ENCODE measurements at places on chromosomes 4 and X.

DNA sequence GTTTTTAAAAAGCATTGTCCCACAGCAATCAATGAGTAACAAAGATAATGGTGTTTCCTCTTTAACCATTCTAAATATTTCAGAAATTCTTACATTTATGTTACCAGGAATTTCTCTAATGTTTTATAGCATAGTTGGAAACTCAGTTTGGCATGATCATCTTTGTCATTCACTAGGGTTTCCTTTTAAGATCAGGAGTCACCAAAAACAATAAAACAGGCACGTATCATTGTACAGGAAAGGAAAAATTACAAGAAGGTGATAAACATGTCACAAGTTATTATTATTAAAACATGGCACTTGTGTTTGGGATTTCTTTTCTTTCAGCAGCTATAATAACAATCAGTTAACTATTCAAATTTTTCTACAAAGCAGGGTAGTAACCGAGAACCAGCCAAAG is 84.0 kb downstream of the SLC10A7 start:
- DNase-seq = no peak

DNA sequence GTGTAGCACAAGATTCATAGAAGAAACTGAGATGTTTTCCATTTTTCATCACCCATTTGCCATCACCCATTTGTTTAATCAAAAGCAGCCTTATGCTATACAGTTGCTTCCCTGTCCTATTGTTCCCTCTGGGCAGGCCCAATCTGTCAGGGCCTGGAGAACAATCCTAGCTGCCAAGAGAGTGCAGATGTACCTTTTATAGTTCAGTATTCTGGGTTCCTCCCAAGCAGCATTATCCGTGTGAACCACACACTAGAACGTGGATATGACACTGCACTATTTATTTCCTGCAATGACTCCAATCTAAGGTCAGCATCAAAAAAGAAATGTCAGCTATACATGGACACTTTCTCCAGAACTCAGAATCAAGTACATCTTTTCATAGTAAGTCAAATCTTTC is 269.0 kb downstream of the ADGRA3 start:
- DNase-seq = no peak

- DNase-seq = no peak
Observed at GRCh38 chr4:160353548-160353947, 1250.7 kb downstream of the RAPGEF2 start.

DNA sequence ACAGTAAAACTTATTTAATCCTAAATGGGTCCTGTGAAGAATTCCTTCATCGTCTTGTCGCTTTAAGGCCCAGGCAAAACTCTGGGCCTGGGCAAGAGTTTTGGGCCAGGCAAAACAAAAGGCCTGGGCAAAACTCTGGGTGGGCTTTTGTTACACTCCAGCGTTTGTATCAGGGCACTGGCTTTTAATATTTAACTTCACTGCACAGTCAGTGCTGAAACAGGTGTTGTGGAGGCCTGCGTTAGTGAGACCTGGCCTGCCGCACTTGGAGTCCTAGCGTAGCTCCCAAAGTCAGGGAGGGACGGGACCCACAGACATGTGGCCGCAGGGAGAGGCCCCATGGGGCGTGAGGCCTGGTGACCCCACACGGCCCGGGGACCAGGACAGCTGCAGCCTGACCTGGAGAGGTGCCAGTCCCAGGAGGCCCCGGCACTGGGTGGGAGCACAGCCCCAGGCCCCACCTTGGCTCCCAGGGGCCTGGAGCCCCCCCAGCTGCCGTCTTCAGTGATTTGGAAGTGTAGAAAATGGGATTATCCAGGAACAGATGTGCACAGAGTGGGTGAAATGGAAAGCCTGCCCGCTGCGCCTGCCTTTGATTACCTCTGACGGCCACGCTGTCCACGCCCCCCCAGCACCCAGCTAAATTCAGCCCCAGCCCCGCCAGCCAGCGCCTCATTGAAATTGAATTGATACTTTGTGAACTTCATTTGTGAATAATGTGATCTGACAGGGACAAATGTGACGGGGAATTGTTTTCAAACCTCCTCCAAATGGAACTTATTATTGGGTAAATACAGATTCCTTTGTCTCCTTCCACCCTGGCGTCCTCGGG is 132.9 kb upstream of the NKX1-1 start:
- DNase-seq = no peak

DNA sequence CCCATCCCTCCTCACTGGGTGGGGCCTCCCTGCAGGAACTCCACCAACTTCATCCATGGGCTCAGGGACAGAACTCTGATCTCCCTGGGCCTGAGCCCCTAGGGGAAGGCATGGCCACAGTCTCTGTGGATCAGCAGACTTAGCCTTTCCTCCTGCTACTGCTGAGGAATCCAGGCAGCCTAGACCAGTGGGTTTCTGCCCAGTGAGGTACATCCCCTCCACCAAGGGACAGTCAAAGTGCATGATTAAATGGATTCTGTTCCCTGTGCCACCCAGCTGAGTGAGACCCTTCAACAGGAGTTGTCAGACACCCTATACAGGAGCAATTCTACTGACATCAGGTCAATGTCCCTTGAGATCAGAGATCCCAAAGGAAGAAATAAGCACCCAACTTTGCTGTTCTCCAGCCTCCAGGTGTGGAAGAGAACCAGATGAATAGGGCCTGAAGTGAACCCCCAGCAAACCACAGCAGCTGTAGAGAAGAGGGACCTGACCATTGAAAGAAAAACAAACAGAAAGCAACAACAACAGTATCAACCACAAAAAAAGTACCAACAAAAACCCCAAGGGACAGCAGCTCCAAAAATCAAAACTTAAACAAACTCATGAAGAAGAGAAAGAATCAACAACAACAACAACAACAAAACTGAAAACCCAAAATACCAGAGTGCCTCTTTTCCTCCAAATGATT is 84.8 kb downstream of the CHIC1 start:
- DNase-seq = no peak

- no peak for DNase-seq
Observed at GRCh38 chrX:19182785-19183184, 60.5 kb upstream of the ADGRG2 start.

DNA sequence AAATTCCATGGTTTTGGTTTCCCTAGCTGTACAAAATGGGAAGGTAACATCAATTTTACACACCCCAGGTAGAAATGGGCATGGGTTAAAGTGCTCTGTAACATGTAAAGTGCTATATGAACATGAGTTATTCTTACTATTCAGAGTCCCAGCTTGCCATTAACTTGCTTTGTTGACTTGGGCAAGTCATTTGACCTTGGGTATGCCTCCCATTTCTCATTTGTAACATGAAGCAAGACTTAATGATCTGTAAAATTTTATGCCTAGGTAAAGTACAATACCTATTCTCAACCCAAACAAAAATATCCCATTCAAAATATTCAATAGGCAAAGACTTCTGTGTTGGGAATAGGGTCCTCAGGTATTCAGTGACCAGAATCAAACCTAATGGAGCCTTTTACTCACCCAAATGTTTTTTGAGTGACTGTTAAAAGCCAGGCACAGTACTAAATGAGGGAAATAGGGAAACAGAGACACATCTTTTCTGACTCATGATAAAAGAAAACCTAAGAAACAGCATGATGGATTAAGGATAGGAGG is 126.6 kb downstream of the SH3RF1 start:
- no peak for DNase-seq

- DNase-seq = no peak
Observed at GRCh38 chr4:102533348-102533747, 32.2 kb downstream of the NFKB1 start.

DNA sequence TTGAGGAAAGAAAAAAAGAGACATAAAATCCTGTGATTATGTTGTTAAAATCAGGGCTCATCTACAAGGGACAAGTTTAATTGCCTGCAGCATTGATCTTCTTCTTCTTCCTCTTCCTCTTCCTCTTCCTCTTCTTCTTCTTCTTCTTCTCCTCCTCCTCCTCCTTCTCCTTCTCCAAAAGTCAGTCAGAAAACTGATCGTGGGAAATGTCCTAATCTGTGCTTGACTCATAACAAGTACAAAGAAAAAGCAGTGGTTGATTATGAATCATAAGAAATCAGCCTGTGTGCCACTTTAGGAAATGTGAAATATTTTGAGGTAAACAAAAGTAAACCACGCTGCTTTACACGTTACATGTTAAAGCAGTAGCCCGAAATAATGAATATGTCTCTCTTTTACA is 2.7 kb upstream of the ATP10D start:
- DNase-seq = no peak

GRCh38 chr4:74431113-74431826 is 13.7 kb upstream of the AREG start:
- no peak for DNase-seq

GRCh38 chr4:3720466-3720865 is 45.7 kb upstream of the ADRA2C start:
- DNase-seq = no peak

GRCh38 chr4:149211876-149212275 is 603.8 kb downstream of the IQCM start:
- DNase-seq = no peak

GRCh38 chr4:100149190-100149589 is 41.1 kb downstream of the DDIT4L start:
- DNase-seq = no peak

GRCh38 chr4:87931932-87932331 is 43.6 kb upstream of the SPP1 start:
- DNase-seq = no peak

DNA sequence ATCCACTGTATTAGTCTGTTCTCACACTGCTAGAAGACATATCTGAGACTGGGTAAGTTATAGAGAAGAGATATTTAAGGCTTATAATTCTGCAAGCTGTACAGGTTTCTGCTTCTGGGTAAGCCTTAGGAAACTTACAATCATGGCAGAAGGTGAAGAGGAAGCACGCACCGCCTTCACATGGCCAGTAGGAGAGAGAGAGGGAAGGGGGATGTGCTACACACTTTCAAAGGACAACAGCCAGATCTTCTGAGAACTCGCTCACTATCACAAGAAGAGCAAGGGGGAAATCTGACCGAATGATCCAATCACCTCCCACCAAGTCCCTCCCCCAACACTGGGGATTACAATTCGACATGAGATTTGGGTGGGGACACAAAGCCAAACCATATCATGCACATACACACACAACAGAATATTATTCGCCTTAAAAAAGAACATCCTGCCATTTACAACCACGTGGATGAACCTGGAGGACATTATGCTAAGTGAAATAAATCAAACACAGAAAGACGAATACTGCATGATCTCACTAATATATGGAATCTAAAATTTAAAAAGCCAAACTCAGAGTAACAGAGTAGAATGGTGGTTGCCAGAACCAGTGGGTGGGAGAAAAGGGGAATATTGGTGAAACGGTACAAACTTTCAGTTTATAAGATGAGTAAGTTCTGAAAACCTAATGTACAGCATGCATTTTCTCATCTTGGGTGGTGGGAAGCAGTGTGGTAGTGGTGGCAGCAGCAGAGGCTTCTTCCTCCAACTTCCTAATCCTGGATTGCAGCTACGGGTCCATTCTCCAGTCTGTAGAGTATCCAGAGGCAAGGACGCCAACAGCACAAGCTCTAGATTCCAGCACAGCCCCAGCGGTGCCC is 12.8 kb downstream of the FRYL start:
- no peak for DNase-seq

- DNase-seq = no peak
Observed at GRCh38 chr4:151691639-151692442, 69.0 kb downstream of the GATB start.

DNA sequence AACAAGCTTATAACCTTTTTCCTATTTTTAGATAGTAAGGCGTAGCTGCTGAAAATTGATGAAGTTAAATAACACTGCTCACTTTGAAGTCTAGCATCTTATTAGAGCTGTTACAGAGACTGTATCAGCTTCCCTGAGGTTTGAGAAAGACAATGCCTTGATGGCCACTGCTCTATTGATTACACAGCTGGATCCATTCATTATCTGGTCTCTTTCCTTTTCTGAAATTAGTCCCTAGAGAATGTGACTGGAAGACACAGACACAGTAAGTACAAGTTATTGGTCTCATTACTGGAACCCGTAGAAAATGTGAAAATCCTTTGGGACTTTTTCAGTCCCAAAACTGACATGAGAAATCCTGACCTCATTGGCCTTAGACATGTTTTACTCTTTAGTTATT is 188.3 kb downstream of the NAF1 start:
- no peak for DNase-seq

DNA sequence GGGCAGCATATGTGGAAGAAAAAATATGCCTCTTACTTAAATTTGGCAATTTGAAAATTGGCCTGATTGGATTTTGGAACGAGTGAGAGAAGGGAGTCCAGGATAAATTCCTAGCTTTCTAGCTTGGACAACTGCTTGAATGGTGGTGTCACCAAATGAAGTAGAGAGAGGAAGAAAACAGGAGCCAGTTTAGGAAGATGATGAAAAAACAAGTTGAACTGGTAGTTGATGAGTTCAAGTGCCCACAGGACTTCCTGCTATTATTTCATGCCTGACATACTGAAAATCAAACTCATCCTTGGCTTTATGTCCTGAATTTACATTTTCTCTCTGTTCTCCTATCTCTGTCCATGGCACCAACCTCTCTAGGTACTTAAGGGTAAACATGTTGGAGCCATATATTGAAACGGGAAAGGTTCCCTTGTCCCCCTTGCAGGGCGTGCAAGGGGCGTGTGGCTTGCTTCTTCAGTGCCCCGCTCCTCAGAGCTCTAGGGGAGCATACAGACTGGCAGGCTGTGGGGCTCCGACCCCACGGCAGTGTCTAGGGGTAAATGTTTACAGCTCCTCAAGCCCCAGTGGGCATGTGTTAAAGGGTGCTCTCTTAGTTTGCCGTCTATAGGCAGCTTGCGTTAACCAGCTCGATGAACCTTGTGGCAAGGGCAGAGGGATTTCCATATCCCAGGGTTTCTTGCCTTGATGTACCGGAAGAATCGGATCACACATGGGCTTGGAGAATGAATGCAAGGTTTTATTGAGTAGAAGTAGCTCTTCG is 250.7 kb upstream of the PGRMC2 start:
- DNase-seq = no peak

DNA sequence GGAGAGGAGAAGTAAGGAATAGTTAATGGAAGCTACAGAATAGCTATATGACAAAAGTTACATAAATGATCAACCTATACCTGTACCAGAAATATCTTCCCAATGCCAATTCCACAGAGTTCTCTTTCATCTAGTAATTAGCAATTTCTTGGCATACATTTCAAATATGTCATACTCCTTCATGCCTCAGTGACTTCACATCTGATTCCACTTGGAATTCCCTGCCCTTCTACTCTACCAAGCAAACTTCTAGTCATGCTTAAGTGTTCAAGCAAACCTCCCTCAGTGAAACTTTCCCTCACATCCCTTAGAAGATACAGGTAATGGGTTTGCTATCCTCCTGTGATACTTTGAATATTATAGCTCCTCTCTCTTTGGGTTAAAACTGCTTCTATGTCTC is 127.1 kb downstream of the KLHL13 start:
- no peak for DNase-seq

DNA sequence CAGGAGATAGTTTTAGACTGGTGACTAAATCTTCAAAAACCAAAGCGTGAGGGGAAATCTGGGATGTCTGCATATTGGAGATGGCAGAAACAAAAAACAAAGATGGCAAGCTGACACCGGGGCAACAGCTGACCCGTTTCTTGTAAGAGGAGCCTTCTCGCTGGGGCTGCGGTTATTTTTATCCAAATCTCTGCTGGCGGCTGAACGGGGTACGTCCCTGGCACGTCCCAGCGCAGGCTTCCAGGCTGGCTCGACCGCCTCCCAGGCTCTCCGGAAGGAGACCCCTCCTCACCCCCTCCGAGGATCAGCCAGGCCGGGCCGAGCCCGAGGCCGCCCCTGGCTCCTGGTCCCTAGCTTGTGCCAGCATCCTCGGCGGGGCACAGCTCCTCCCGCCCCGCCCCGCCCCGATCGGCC is 403 bp downstream of the SGCB start:
- peak; percentile 8 for DNase-seq
